Left colon (tissue), 2 donors: ENCODE measurements at places on chromosomes 7 and 10. TPM values are rescaled to one million over a fixed set of nuclear protein-coding genes. Genes with fewer than 3 reads are reported as not detected.

HOXA5 gene
- total RNA-seq, result 16.2 TPM

CYP2W1 gene
- total RNA-seq, result 1.2 TPM

SPDYE5 gene
- not detected for total RNA-seq

IFIT3 gene
- total RNA-seq, result 5.0 TPM

CLCN1 gene
- total RNA-seq, result not detected

GRCh38 chr10:110003524-110003885 lies 4.3 kb upstream of the ADD3 start:
- DNase-seq, result no peak

- DNase-seq, result no peak
Measured at GRCh38 chr7:79785556-79785955, 332.1 kb upstream of the MAGI2 start.

GRCh38 chr10:61735882-61736281 lies 73.2 kb downstream of the CABCOCO1 start:
- DNase-seq, result no peak

DNA sequence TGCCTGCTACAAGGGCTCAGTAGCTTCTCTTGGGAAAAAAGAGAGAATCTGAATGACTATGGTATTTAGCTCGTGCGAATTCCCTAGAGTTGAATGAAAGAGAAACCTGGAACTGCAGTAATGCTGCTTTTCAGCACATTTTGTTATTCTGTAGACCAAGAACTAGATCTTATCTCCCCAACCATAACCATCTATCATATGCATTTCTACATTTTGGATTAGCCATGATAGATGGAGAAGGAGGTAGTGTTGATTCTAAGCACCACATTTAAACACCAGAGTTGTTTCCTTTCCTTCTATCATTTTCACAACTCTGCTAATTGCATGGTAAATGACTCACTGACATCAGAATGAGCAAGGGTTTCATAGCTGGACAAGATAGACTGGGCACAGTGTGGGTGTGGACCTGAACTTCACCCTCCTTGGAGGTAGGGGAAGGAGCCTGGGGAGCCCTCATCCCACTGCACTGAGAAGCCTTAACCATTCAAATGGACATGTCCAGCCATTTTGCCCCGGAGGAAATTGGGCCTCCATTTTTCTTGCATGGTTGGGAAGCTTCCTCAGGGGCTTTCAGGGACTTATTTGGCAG lies 55.3 kb upstream of the BMPER start:
- no peak for DNase-seq

DNA sequence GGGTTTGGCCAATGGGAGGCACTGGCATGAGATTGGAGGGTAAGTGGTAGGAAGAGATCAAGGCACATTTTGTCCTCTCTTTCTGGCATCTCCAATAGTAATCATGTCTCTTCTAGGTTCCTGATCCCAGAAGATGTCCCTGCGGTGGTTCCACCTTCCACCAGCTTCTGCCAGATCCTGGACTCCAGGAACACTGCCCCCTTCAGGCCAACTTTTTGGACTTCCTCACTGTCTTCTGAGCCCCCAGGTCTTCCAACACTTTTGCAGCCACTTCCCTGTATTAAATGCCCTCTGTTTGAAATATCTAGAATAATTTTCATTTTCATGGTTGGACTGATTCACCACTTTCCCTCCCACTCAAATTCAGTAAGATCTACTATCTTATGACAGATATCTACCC lies 60.9 kb downstream of the BAMBI start:
- DNase-seq, result no peak

- DNase-seq, result no peak
Measured at GRCh38 chr7:157807510-157807909, 470.7 kb downstream of the DNAJB6 start.

- no peak for DNase-seq
Measured at GRCh38 chr7:259751-260405, 30.1 kb upstream of the FOXL3 start.
